ENCODE measurements at places on chromosomes 12 and 14. TPM values are rescaled to one million over a fixed set of nuclear protein-coding genes. Genes with fewer than 3 reads are reported as not detected.

DNA sequence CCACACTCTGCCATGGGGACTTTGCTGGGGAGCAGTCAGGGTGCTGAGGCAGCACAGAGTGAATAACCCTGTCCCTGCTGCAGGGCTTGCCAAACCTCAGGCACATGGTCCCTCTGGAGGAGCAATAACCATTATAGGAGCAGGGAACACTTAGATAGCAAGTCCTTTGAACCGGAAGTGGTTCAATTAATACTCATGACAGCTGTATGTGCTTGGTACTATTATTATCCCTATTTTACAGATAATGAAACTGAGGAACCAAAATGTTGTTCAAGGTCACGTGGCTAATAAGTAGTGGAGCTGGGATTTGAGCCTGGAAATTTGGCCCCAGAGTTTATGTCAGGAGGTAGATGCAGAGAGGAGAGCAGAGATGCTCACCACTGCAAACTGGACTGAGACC, 49.0 kb downstream of the RFX4 start:
- no peak for DNase-seq

- DNase-seq = no peak
Measured at GRCh38 chr14:68047906-68048305, 228.3 kb downstream of the RAD51B start.

GRCh38 chr12:113684053-113684907, 212.6 kb upstream of the LHX5 start:
- no peak for DNase-seq

- DNase-seq = no peak
Measured at GRCh38 chr14:73567358-73567757, 1.7 kb upstream of the ACOT2 start.

DNA sequence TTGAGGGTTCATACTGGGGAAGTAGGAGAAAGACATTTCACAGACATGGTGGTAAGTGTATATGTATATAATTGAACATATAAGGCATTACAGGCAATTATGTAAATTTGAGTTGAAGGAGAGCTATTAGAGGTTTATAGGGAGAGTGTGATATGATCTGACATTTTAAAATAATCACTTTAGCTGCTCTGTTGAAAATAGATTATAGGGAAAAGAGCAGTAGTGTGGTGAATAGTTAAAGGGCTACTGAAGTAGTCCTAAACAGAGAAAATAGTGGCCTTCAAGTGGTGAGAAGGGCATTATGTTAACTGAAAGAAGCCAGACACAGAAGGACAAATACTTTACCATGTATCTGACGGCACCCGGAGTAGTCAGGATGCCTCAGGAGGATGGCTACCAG, 234.2 kb downstream of the SLC41A2 start:
- no peak for DNase-seq

- DNase-seq = no peak
Measured at GRCh38 chr12:1805441-1806081, 14.8 kb upstream of the LRTM2 start.

DNA sequence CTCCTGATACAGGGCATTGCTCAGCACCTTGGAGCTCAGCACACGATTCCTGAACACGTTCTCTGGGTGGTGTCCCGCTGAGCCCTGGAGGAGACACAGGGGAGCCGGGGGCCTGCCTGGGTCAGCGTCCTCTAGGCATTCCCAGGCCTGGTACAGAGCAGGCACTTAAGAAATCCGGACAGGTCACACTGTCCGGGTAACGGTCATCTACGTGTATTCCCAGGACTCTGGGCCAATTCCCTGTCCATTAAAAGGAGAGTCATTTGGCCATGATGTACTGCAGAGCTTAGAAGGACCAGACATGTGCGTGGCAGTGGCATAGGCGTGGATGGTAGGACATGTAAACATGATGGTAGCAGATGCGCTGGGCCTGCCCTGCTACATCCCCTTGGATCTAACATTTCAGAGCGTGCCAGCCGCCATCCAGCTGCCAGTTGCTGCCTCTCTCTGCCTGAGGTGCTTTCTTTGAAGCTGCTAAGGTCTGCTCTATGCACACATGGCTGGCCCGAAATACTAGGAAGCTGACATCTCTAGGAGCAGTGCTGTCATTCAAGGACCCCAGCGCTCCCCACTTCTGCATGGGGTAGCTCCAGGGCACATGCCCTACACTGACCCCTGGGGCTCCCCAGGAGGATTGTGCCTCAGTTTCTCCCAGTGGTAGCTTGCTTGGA, 273.1 kb upstream of the RTL1 start:
- no peak for DNase-seq

GRCh38 chr12:1353451-1353850, 240.9 kb downstream of the FBXL14 start:
- no peak for DNase-seq

GRCh38 chr12:131486451-131487230, 224.2 kb upstream of the SFSWAP start:
- DNase-seq = no peak

DNA sequence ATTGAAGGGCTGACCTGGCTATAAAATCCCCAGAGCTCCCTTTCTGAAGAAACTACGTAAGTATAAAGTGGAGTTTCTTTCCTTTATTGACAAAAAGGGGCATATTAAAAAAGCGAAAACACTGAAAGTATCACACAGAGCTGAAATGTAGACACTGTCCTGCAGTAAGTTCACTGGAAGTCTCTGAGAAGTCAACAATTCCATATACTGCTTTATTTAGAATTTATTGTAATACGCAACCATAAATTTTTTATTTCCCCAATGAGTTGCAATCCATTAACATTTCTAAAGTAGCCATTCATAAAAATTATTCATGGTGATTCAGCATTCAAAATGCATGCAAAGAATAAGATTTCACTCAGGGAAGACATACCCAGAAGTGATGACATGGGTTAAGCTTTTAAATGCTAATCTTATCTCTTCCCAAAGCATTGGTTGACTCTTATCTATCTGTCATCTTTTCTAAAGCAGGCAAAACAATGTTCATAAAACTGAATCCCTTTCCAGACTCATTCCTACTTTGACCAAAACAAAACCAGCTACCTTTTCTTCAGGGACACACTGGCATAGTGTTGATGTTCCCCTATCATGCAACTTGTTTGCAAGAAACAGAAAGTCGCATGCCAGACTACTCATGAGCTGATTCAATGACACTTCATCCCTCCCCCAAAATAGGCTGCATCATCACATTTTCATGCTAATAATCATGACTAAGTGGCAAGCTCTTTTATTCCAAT, 17.3 kb downstream of the KITLG start:
- no peak for DNase-seq

GRCh38 chr12:18640321-18640955, 97.4 kb downstream of the PLCZ1 start:
- DNase-seq = no peak

- peak; percentile 81 for DNase-seq
Measured at GRCh38 chr12:49962861-49963765, 1.4 kb downstream of the AQP5 start.

- no peak for DNase-seq
Measured at GRCh38 chr12:85835426-85836196, 598 bp downstream of the RASSF9 start.

DNA sequence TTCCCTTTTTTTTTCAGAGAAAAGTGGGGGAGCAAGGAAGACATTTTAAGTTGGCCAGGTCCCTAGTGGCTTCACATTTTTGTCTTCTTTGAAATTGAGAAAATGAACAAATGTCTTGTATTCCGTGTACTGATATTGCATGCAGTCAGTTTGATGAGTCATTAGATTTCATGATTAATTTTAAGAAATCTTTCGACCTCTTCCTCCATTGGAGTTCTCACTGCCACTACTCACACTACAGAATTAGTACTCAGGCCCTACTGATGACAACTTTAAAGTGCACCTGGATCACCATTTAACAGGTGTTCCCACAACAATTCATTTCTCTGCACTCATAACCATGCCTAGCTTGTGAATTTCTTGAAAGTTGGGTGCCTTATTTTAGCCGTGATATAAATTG, 50.5 kb downstream of the SAMD4A start:
- DNase-seq = no peak

DNA sequence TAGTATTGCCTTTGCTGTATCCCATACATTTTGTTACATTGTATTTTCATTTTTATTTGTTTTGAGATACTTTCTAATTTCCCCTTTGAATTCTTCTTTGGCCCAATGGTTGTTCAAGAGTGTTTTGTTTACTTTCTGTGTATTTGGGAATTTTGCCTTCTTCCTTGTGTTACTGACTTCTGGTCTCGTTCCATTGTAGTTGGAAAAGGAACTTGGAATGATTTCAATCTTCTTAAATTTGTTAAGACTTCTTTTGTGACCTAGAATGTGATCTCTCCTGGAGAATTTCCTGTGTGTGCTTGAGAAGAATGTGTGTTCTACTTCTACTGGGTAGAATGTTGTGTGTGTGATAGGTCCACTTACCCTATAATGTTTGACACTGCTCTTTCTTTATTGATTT, 304.4 kb upstream of the RTL1 start:
- no peak for DNase-seq

DNA sequence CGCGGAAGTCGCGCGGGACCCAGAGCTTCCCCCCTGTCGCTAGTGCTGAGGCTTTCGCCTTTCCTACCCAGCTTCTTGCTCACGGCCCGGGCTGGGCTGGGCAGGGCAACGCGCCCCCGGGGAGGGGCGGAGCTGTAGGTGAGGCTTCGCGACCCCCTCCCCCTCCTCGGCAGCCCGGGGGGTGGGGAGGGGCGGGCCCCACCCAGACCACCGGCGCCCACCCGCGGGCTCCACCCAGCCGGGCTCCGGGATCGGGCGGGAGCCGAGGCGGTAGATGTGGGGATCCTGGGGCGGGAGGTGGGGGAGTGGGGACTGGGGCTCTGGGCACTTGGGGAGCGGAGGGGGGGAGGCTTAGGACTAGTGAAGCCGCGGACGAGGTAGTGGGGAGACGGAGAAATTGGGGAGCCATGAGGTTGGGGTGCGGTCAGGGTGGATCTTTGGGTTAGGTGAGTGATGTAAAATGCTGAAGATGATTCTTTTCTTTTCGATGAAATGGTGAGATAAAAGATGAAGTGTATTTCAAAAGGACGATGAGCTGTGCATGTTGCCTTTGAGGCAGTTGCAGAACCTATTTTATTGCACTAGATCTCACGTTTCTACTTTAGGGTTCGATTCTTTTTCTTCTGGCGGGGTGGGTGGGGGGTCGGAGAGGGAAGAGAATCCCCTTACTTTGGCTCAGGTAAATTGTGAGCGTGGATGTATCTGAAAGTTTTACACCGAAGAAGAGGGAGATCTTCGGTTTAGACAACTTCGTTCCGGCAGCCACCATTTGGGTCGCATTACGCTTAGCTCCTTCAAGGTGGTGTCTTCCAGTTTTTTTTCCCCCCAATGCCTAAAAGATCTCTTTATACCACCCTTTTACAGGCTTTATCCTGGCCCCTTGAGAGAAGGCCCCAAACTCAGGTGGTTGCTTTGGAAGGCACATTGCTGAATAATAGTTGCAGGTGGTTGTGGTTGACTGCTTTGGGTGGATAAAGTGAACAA, 619 bp downstream of the ERC1 start:
- DNase-seq = no peak

- DNase-seq = no peak
Measured at GRCh38 chr14:49420201-49420600, 166.0 kb downstream of the RPS29 start.

- DNase-seq = no peak
Measured at GRCh38 chr14:90520326-90520725, 123.5 kb downstream of the CALM1 start.

GRCh38 chr14:99751539-99752485, 41.4 kb upstream of the EML1 start:
- peak; percentile 31 for DNase-seq

GRCh38 chr14:92994131-92994676, 71.3 kb downstream of the CHGA start:
- DNase-seq = no peak

DNA sequence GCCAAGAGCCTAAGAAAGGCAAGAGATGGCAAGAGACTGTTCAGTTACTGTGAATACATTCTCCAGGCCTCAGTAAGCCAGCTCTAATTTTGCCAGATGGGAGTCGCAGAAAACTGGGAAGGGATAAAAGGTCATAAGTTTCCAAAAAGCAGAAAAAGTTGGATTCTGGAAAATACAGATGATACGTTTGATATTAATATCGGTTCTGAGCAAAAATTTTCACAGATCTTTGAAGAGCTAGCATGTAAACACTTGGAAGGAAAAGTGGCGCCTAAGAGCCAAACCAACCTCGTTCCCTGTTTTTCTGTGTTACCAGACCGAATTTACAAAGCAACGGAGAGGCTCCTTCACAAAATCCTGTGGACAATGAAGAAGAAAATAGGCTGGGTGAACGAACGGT, 7.8 kb upstream of the EML1 start:
- DNase-seq = no peak

- no peak for DNase-seq
Measured at GRCh38 chr14:97976861-97977260, 1179.7 kb downstream of the VRK1 start.

DNA sequence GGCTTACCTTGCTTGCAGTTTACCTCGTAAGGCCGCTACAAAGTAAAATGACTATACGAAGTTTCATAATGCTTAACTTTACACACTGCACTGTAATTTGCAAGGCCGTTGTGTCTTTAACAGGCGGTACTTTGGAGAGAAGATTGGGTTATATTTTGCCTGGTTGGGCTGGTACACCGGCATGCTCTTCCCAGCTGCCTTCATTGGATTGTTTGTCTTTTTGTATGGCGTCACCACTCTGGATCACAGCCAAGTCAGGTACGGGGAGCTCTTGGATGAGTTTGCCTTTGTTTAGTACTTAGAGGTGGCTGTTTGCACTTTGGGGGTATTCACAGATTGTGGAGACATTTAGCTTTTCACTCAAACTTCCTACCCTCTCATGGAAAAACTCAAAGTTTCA, 167.8 kb downstream of the SLC5A8 start:
- no peak for DNase-seq

DNA sequence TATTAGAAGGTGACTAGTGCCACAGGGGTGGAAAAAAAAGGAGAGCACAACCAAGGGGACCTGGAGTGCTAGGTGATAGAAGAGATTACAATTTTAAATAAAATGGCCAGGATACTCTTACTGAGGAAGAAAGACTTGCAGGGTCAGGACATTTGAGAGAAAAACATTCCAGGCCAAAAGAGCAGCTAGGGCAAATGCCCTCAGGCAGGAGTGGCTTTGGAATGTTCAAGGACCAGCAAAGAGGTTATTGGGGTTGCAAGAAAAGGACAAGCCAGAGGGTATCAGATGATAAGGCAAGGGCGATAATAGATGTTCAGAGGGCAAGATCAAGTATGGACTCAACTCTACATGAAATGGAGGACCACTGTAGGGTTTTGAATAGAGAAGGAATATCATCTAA, 146.4 kb downstream of the KIF21A start:
- DNase-seq = no peak

TMEM52B gene
- not detected for total RNA-seq

PTMS gene
- 47.7 TPM for total RNA-seq

PHC1 gene
- total RNA-seq = 24.9 TPM

KLRC1 gene
- total RNA-seq = not detected

SERPINA10 gene
- not detected for total RNA-seq

BMAL2 gene
- 42.4 TPM for total RNA-seq

CLEC4D gene
- total RNA-seq = under 0.01 TPM

ZDHHC22 gene
- total RNA-seq = 5.7 TPM

DCN gene
- total RNA-seq = 41.6 TPM

IGF1 gene
- 2.9 TPM for total RNA-seq

KLRK1 gene
- total RNA-seq = 0.82 TPM

LYSET gene
- 13.0 TPM for total RNA-seq

ETFBKMT gene
- 4.5 TPM for total RNA-seq

DAO gene
- total RNA-seq = not detected

CLECL1 gene
- not detected for total RNA-seq
